ENCODE measurements at places on chromosomes 6 and 20.

GRCh38 chr6:42101186-42101657 lies 41.2 kb downstream of the C6orf132 start:
- no peaks in the 10 kb centered on the region for H3K4me1 ChIP-seq
- no peaks in the 10 kb centered on the region for H3K36me3 ChIP-seq
- no peak overlapping the region for H3K4me3 ChIP-seq
- H3K27me3 ChIP-seq, result peaks cover 24% of the 10 kb centered on the region

DNA sequence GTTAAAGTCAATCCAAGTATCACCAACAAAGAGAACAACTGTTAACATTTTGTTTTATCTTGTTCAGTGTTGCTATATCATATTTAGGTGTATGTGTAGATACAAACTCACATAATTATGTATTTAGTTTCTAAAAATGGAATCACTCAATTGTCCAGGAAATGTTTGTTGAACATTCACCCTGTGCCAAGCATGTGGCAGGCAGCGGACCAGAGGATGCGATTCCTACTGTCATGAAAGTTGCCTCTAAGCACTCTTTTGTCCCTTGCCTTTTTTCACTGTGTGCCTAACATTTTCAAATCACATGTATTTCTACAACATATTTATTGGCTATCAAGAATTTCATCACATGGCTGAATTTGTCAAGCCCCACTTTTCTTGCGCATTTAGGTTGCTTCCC lies 16.9 kb upstream of the TGM2 start:
- H3K4me3 ChIP-seq, result no peak overlapping the region
- no peaks in the 10 kb centered on the region for H3K36me3 ChIP-seq
- H3K4me1 ChIP-seq, result no peaks in the 10 kb centered on the region
- no peak for DNase-seq
- H3K27me3 ChIP-seq, result peaks cover 16% of the 10 kb centered on the region

GRCh38 chr20:45090481-45090880 lies 10.4 kb downstream of the KCNS1 start:
- no peak for DNase-seq
- H3K36me3 ChIP-seq, result peaks cover 16% of the 10 kb centered on the region
- H3K4me1 ChIP-seq, result no peaks in the 10 kb centered on the region
- no peak overlapping the region for H3K4me3 ChIP-seq
- H3K27me3 ChIP-seq, result no peaks in the 10 kb centered on the region
- H3K27ac ChIP-seq, result no peak overlapping the region

DNA sequence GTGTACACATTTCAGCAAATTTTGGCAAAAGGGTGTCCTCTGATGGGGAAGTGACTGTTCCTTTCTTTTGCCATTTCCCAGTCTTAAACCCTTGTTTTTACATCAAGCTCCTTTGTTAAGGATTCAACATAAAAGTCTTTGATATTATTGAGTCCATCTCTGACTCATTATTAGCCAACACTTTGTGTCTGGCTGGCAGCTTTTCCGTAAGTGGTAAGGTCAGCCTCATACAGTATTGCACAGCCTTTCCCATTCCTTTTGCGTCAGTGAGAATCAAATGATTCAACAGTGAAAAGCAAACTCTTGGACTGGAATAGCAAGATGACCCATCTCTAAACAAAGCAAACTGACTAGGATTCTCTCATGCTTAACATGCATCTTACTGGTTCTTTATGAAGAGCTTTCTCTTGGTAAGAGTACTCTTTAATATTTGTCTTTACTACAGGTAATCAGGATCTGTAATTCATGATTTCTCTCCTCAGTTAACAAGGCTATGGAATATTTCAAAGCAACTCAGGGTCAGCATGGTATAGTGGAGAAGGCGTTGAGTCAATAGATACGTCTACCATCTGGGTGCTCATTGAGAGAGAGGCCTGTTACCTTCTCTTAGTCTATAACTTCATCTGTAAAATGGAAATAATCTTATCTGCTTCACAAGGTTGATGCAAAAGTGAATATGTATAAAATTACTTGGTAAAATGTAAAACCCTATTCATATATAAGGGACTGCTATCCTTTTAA lies 183.6 kb downstream of the PRL start:
- H3K4me1 ChIP-seq, result no peaks in the 10 kb centered on the region
- H3K4me3 ChIP-seq, result no peak overlapping the region
- DNase-seq, result no peak
- no peaks in the 10 kb centered on the region for H3K36me3 ChIP-seq
- H3K27me3 ChIP-seq, result no peaks in the 10 kb centered on the region

- no peak for DNase-seq
- H3K4me3 ChIP-seq, result no peak overlapping the region
- H3K27me3 ChIP-seq, result no peaks in the 10 kb centered on the region
- H3K36me3 ChIP-seq, result no peaks in the 10 kb centered on the region
- H3K27ac ChIP-seq, result no peak overlapping the region
- no peaks in the 10 kb centered on the region for H3K4me1 ChIP-seq
Measured at GRCh38 chr20:55693641-55694040, 311.7 kb downstream of the CBLN4 start.

DNA sequence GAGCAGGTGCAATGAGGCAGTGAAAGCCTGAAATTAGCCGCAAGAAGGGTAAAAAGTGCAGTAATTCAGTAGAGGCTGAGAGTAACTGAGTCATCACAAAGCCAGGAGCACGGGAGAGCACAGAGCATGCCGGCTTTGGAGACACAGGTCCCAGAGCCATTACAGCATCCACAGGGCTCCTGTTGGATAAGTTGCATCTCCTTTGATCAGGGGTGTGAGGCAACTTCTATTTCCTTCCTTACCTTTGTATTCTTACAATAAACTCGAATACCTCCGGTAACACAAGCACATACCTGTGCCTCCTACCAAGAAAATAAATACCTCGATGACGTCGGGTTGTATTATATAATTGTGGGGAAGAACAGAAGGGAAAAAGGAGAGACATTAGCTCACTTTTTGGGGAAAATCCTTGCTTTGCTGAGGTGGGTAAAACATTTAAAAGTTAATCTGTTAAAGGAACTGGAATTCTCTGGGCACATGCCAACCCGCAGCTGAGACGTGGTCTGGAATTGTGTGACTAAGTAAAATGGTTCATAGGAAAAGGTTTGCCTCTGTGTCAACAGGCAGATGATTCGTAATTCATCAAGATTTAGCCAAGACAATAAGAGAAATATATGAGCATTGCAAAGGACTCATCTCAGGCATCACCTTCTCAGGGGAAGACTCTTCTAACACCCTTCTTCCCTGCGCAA lies 360.7 kb upstream of the ZFP64 start:
- no peak overlapping the region for H3K4me3 ChIP-seq
- H3K27me3 ChIP-seq, result no peaks in the 10 kb centered on the region
- no peak for DNase-seq

GRCh38 chr20:34445177-34446065 lies 70.8 kb upstream of the DYNLRB1 start:
- no peaks in the 10 kb centered on the region for H3K27me3 ChIP-seq
- no peak overlapping the region for H3K27ac ChIP-seq
- H3K4me3 ChIP-seq, result no peak overlapping the region
- no peaks in the 10 kb centered on the region for H3K4me1 ChIP-seq
- peaks cover 69% of the 10 kb centered on the region for H3K36me3 ChIP-seq

- H3K4me3 ChIP-seq, result no peak overlapping the region
- no peaks in the 10 kb centered on the region for H3K36me3 ChIP-seq
- no peak for DNase-seq
- H3K4me1 ChIP-seq, result no peaks in the 10 kb centered on the region
Measured at GRCh38 chr20:56244259-56244658, 4.3 kb upstream of the MC3R start.

DNA sequence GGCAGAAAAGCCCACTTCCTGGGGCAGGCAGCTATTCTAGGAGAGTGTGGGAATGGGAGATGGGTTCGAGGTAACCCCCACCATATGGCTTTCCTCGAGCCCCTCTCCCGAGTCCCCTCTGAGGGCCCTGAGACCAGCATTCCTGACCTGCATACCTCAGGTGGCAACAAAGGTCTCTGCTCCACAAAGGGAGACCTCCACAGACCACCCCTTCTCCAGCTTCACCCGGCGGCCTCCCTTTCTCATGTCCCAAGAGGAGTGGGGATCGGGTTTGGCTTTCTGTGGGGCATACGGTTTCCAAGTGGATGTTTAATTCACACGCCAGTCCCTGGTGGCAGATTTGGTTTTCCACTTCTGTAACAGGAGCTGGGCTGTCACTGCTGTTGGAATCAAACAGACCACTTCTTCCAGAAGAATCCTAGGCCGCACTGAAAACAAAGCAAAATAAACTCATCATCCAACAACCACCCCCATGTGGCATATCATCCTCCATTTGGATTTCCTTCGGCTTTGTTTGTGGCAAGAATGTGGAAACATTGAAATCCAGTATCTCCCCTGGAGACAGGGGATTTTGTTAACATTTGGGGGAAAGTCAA lies 83.2 kb downstream of the DLL1 start:
- H3K36me3 ChIP-seq, result no peaks in the 10 kb centered on the region
- H3K27ac ChIP-seq, result no peak overlapping the region
- H3K4me1 ChIP-seq, result peaks cover 4% of the 10 kb centered on the region
- DNase-seq, result no peak
